Right ventricle myocardium superior (tissue), 1 donor: ENCODE measurements at places on chromosomes 1 and 21.
A peak's percentile ranks its signal among the peaks of the same experiment; 100 is the strongest.

GRCh38 chr1:4165686-4166300, 265.7 kb upstream of the C1orf174 start:
- DNase-seq = no peak

DNA sequence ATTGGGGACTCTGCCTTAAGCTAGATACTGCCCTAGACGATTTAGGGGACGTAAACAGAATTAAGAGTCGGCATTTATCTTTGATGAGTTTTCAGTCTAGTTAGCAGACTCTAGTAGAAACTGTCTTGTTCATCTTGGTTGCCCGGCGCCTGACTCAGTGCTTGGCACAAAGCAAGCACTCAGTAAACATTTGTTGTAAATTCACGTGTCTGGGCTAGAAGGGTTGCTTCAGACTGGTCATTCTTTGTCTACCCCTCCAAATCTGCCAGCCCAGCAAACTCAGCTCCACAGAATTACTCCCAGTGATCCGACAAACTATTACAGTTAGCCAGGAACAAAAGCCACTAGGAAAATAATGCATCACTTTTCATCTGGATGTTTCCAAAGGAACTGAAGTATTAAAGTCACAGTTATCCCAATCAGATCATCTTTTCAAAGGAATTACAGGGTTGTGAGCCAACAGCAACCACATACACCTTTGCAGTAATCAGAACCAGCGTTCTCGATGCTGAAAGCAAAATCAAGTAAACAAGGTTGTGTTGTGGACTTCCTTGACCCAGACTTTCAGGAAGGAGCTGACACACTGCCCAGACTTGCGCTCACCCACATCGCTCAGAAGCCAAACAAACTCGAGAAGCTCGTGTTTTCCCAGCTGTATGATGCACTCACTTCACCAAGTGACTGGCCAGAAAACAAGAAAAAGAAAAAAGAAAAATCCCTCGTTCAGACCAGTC, 66.5 kb upstream of the GADD45A start:
- DNase-seq = peak; percentile 48

GRCh38 chr1:205585835-205586785, 45.7 kb downstream of the ELK4 start:
- DNase-seq = no peak

GRCh38 chr1:177077734-177078499, 86.6 kb downstream of the ASTN1 start:
- DNase-seq = no peak

- no peak for DNase-seq
Observed at GRCh38 chr1:156838972-156839371, 19.9 kb downstream of the INSRR start.

- DNase-seq = no peak
Observed at GRCh38 chr1:213994888-213995287, 7.1 kb downstream of the PROX1 start.

- peak; percentile 41 for DNase-seq
Observed at GRCh38 chr1:37764414-37764825, 500 bp downstream of the EPHA10 start.

GRCh38 chr1:116944613-116945012, 34.9 kb downstream of the PTGFRN start:
- DNase-seq = no peak

DNA sequence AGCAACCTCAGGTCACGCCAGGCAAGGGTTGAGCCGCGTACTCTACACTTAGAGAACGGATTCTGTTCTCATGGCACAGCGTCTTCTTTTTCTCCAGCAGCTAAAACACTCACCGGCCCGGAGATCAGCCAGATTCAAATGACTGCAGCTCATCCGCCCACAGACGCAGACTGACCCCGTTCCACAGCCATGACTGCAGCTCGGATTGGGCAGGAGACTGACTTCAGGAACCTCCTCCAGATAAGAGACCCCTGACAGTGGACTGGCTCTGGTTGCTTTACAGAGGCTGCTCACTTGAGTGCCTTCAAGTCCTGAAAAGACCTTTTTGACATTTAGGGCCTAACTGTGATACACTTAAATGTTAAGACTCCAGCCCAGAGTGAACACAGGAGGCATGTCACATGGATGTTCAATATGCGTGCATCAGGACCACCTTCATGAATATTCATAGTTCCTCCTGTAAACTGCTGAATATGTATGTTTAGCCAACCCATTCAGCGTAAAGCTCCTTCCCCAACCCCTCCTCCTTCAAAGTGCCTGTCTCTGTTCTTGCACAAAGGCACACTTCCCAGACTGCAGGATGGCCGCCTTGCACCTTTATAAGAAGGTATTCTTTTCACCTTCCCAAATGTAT, 42.6 kb downstream of the BACE2 start:
- DNase-seq = no peak

DNA sequence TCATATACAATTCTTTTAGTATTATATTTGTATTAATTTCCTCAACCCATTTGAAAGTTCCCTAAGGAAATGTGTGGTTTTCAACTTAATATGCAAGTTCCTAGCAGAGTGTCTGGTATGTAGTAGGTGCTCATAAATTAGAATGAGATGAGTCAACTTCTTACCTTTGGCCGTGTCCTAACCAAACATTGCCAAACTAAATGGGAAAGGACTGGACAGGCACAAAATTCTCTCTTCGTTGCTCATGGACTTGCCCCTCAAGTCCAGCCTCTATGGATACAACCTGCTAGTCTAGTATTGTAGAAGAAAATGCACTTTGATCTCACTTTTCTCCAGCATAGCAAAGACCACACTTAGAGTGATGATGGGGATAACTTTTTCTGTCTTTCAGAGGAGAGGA, 11.6 kb upstream of the MRPS14 start:
- no peak for DNase-seq

DNA sequence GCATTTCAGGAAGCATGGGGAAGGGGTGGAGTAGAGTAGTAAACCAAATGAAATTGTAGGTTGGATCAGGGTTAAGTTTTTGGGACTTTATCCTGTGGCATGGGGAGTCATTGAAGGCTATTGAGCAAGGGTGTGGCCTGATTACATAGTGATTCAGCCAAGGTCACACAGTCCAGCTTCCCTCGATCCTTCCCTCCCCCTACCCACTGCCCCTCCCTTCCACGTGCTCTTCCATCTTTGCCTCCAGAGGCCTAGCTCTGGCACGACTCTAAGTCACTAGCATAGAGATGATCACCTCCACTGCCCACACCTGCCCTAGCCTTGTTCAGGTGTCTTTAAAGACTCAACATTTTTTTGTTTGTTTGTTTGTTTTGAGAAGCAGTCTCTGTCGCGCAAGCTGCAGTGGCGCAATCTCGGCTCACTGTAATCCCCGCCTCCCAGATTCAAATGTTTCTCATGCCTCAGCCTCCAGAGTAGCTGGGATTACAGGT, 37.2 kb upstream of the SLC9A1 start:
- no peak for DNase-seq

DNA sequence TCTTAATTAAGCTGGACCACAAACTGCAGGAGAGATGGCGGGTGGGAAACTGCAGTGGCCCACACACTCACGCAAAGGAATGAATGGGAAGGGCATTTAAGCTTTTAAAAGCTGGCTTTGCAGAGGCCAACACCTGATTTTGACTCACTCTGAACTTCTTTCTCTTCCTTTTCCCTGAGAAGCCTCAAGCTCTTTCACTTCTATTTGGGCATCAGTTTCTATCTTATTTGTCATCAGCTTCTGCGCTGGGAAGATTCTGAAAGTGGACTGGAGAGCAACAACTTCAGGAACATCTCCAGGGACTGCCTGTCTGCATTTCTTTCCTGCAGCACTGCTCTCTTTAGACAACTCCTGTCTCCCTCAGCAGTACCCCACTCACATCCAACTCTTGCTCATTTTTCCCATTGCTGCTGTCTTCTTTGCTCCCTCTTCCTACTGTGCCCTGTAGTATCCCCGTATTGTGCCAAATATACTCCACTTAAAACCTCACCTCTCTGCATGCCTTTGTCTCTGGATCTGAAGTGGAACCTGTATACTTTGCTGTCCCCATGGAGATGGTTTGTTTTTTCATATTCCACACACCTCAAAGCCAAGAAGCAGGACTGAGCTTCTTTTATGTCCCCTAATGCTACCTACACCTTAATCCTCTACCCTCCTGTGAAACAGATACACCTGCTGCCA, 143.3 kb upstream of the JUN start:
- DNase-seq = no peak

DNA sequence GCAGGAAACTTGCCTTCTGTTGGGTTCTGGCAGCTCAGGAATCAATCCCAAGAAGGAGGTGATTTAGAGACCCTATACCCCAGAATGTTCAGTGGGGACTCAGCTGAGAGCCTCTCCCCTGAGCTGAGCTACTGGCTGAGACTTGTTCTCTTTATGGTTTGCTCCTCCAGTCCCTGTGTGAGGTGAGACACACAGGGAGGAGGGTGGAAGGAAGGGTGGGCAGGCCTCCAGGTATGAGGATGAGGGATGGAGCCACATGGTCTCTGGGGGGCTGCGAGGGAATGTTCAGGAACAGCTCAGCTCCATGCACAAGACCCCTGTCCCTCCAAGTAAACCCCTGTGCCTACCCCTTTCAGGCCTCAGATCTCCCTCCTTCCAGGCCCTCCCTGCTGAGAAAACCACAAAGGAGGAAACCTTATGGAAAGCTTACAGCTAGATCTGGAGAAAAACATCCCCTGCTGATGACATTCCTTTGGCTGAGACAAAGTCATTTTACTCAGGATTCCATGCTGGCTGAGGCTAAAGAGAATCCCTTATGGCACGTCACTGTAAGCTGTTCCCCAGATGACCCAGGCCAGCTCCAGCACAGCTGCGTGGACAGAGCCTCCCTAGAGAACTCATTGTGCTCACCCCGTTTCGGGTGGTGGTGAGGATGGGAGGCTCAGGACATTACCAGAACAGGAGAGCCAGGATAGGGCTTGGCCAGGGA, 91.5 kb upstream of the IPO9 start:
- DNase-seq = peak; percentile 82

DNA sequence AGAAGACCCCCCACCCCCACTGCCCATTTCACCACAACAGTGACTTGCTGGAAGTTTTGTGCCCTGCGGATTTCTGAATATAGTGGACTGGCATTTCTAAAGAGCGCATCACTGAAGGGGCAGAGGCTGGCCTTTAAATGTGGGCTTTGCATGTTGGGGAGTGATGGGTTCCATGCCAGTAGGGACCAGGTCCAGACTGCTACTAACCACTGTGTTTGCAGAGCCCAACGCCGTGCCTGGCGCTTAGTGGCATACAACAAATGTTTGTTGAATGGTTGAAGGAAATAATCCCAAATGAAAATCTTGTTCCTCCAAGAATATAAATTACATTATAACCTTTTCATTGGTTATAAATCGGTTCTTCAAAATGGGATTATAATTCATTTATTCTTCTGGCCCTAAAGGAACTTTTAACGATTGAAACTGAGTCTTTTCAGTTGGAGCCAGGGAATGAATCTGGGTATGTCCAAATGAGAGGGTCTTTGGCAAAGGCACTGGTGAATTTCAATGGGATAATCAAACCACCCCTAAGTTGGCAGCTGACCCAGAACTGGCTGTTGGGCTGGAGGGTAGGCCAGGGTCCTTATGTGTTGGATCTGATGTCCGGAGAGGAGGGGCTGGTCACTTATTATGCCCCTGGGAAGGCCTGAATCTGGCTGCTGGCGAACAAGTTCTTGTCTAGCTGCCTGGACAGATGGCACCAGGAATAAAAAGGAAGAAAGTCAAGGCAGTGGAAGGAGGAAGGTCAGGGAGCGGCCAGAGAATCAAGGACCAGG, 13.8 kb upstream of the SDHB start:
- no peak for DNase-seq

DNA sequence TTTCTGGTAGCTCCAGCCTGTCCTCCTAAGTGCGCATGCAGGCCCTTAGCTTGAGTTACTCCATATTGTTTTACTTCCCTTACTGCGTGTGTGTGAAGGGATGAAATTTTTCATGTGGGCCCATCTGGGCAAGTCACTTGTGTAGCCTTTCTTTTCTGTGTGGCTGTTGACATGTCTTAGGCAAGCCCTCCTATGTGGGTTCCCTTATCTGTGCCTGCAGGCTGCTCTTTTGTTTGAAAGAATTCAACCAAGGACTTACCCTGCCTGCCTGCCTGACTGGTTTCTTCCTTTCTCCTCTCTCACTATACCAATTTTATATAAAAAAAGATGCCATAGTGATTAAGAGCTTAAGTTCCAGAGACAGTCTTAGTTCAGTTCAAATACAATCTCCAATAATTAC, 249.3 kb downstream of the ATG4C start:
- no peak for DNase-seq

DNA sequence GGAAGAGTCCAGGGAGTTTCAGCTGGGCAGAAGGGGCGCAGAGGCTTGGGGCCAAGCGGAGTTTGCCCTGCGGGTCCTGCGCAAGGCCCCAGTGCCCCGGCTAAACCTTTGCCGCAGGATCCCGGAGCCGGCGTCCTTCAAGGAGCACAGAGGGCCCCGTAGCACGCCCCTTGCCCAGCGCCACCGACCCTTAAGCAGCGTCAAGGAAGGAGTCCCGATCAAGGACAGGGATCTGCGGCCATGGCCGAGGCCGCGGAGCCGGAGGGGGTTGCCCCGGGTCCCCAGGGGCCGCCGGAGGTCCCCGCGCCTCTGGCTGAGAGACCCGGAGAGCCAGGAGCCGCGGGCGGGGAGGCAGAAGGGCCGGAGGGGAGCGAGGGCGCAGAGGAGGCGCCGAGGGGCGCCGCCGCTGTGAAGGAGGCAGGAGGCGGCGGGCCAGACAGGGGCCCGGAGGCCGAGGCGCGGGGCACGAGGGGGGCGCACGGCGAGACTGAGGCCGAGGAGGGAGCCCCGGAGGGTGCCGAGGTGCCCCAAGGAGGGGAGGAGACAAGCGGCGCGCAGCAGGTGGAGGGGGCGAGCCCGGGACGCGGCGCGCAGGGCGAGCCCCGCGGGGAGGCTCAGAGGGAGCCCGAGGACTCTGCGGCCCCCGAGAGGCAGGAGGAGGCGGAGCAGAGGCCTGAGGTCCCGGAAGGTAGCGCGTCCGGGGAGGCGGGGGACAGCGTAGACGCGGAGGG, 520 bp downstream of the CLIC6 start:
- no peak for DNase-seq

GRCh38 chr1:216183007-216183406, 240.2 kb downstream of the USH2A start:
- DNase-seq = no peak

GRCh38 chr1:107404756-107405155, 263.9 kb downstream of the NTNG1 start:
- DNase-seq = no peak
